ENCODE measurements at places on chromosomes 16 and 17.
A peak's percentile ranks its signal among the peaks of the same experiment; 100 is the strongest.

GRCh38 chr16:19882646-19883045 lies 2.0 kb downstream of the GPRC5B start:
- peak; percentile 60 for DNase-seq

- DNase-seq = no peak
Measured at GRCh38 chr17:16358394-16358793, 5.1 kb upstream of the CENPV start.

DNA sequence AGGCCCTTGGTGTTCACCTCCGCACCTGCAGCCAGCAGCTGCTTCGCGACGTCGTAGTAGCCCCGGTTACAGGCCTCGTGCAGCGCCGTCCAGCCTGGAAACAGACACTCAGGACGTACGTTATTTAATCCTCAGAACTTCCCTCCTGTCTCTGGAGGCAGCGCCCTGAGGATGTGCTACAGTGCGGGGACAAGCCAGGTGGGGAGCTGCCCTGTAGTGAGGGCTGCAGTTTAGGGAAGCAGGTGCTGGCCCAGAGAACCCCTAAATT lies 71.0 kb downstream of the ZNF778 start:
- DNase-seq = no peak

- DNase-seq = no peak
Measured at GRCh38 chr17:79835470-79835899, 3.8 kb downstream of the CBX4 start.

- DNase-seq = no peak
Measured at GRCh38 chr16:79845734-79846135, 245.2 kb upstream of the MAF start.

- no peak for DNase-seq
Measured at GRCh38 chr17:72613806-72614292, 478.6 kb downstream of the SLC39A11 start.

DNA sequence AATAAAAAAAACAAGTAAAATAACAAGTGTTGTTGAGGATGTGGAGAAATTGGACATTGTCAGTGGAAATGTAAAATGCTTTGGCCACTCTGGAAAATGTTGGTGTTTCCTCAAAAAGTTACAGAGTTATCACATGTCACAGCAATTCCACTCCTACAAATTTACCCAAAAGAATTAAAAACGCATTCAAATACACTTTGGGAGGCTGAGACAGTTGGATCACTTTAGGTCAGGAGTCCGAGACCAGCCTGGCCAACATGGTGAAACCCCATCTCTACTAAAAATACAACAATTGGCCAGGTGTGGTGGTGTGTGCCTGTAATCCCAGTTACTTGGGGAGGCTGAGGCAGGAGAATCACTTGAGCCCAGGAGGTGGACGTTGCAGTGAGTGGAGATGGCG lies 5.6 kb downstream of the TOP3A start:
- DNase-seq = no peak

DNA sequence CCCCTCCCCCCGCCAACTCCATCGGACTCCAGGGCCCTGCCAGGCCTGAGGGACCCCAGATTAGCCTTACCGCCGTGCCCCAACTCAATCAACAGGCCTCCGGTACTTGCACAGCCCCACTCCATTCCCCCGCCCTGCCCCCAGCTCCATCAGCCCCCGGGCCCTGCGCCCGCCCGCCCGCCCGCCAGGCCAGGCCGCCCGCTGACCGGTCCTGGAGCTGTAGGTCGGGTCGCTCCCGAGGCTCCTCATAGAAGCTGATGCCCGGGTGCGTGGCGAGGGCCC lies 308 bp downstream of the GTF3C1 start:
- no peak for DNase-seq

DNA sequence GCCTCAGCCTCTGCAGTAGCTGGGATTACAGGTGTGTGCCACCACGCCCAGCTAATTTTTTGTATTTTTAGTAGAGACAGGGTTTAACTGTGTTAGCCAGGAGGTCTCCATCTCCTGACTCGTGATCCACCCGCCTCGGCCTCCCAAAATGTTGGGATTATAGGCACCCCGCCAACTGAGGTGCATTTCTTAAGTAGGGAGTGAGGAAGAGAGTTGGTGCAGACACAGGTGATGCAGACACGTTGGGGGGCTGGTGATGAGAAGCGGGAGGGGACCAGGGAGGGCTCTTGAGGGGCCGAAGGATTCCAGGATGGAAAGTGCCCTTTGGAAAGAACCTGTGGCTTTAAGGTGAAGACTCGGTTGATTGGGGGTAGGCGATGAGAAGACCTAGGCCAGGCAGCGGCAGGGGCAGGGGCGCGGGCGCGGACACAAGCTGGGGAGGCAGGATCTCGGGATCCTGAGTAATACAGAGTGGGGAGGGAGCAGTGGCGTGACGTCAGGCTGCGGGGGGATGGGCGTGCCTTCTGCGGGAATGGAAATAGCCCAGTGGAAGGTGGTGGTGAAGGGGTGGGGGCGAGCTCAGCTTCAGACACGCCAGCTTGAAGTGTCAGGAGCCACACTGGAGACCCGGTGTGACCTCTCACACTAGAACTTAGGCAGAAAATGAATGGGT lies 2.5 kb upstream of the ATP6V0C start:
- peak; percentile 19 for DNase-seq

- DNase-seq = peak; percentile 82
Measured at GRCh38 chr17:56594320-56595107, 1.0 kb downstream of the NOG start.

GRCh38 chr16:2485811-2486507 lies 11.0 kb downstream of the TBC1D24 start:
- no peak for DNase-seq

DNA sequence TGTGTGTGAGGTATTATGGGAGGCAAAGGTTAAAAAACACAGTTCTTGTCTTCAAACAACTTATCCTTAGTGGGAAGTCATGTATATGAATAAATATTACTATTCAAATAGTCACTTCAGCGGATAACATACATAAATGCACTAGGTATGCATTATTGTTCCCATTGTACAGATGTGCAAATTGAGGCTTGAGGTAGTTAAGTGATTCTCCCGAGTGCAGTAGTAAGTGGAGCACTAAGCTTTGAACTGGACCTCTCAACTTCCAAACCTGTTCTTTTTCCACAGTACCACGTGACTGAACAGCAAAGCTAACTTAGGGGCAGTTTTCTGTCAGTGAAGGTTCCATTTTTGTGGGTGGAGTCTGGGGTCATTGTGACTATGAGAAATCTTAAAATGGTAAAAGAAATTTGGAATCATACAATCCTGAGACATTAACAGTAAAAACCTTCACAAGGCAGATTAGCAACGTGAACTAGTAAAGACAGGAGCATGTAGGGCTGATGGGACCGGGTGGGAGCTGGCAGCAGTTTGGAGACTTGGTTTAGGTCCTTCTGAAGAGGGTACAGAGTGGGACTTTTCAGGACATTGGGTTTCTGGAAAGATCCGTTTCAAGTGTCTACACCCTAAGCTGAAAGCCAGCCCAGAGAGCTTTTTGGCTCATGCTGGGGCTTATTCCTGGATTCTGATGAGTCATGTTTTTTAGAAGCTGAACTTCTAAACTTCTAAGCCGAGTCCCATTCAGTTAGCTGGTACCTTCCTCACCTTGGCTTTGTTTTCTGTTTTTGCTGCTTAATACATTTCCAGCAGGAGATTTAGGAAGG lies 204.9 kb downstream of the PRKCA start:
- DNase-seq = no peak

DNA sequence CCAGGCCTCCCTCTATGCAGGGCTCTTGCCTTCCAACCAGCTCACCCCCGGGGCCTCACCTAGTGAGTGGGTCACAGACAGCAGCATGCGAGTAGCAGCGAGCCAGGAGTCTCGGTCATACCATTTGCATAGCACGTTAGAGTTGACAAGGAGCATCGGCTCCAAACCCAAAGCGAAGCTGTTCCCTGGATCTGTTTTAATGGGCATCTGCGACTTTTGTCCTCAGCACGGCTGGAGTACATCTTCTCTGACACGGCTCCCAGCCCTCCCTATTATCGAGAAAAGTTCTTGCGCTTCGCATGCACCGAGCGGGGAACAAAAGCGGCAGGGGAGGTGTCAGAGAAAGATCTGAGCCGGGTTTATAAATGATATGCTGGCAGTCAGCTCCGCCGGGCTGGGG lies 253.3 kb downstream of the MAF start:
- peak; percentile 55 for DNase-seq

GRCh38 chr17:69560987-69561441 lies 146.5 kb downstream of the MAP2K6 start:
- no peak for DNase-seq

DNA sequence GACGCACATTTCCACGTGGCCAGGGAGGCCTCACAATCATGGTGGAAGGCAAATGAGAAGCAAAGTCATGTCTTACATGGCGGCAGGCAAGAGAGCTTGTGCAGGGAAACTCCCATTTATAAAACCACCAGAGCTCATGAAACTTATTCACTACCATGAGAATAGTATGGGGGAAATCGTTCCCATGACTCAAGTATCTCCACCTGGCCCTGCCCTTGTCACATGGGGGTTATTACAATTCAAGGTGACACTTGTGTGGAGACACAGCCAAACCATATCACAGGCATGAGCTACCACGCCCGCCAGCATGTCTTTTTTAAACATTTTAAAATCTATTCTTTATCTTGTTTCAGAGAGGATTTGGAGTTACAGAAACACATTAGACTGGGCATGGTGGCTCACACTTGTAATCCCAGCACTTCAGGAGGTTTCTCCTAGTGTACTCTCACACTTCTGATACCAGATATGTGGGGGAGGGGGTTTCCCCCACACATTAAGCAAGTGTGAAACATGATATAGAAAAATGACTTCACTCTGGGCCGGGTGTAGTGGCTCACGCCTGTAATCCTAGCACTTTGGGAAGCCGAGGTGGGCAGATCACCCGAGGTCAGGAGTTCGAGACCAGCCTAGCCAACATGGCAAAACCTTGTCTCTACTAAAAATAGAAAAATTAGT lies 5.6 kb upstream of the ATMIN start:
- no peak for DNase-seq

- no peak for DNase-seq
Measured at GRCh38 chr17:72423718-72424117, 302.9 kb downstream of the SOX9 start.

- DNase-seq = no peak
Measured at GRCh38 chr16:57087003-57087402, 5.4 kb upstream of the CPNE2 start.

- DNase-seq = no peak
Measured at GRCh38 chr16:685967-686366, 1.8 kb upstream of the JMJD8 start.

DNA sequence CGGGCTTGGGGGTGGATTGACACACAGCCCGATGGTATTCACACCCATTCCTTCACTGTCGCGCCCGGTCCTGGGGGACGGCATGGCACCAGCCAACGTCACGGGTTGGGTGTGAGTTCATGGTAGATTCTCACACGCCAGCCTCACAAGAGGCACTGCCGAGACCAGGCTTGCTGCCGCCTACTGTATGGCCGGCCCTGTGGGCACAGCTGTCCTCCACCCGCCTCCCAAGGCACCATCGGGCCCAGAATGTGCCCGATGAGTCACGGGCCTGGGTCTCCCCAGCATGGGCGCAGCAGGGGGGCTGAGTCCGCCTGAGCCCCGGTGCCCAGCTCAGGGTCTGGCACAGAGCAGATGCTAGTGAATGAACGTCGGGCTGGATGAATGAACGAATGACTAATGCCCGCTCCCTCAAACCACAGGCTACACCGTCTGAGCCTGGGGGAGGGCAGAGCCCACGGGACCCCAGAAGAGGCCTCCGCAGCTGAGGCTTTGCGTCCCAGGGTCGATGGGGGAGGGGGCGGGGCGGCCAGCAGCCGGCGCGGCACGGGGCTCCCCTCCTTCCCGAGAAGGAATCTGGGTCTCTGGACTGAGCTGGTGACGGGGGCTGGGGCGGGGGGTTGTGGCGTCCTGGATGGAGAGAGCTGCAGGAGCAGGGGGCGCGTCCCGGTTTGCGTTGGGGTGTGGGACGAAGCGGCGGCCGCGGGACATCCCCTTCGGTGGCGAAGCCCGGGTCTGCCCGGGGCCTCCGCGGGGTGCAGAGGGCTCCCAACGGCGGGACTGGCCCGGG lies 829 bp downstream of the PITPNM3 start:
- peak; percentile 72 for DNase-seq

- no peak for DNase-seq
Measured at GRCh38 chr16:3514621-3515020, 13.8 kb downstream of the CLUAP1 start.

DNA sequence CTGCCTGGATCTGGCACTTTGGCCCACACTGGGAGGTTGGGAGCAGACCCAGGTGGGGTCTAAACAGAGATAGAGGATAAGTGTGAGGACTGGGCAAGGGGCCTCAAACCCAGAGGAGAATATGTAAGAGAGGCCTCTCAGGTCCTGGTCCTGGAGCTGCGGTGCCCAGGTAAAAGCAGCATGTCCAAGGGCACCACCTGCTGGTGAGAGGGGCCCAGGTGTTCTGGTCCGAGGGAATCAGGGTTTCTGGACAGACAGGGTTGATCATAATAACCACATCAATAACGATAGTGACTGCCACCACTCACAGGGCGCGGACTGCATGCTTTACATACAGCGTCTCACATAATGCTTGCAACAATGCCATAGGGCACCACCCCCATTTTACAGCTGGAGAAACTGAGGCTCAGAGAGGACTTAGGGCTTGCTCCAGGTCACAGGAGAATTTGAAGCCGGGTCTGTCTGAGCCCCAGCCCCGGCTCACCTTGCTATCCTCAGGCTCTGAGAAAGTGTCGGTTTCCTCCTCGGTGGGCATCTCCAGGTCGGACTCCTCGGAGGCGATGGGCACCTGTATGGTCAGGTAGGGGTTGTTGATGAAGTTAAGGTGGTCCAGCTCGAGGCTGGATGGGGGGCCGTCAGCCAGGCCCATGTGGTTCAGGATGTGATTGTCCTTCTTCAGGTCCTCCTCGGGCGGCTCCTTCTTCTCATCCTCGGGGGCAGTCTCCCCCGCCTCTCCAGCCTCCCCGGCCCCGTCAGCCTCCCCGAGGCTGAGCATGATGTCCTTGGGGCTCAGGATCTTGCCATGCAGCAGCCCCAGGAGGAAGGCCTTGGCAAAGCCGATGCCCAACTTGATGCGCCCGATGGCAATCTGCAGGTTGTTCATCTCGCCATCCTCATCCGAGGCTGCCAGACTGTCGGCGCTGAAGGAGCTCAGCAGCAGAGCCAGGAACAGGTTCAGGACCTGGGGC lies 19.1 kb upstream of the CD79B start:
- DNase-seq = no peak

DNA sequence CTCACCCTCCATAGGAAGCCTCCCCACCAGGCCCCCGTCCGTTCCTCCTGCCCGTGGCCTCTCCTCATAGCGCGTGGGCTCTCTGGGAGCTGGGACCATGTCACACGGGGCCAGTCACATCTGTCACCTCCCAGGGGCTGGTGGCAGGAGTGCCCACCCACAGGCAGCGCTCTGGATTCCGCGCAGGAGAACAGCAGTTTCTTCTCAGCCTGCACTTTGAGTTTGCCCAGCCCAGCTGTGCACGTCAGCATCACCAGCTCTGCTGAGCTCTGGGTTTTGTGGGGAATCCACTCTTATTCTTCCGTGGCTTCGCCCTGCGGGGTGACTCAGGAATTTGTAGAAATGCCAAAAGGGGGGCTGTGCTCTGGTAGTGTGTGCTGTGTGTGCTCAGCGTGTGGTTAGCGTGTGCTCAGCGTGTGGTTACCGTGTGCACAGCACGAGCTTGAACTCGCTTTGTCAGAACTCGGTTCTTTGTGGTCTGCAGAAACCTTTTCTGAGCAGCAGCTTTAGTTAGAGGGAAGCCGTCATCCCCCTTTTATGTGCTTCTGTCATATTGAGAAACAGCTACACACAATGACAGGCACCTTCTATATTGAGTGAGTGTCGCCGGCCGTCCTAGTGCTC lies 3.2 kb downstream of the ACSF3 start:
- no peak for DNase-seq

All from eye (tissue), 1 donor.